Substantia nigra (tissue), 51 donors: ENCODE measurements at places on chromosomes 11 and 22.

DNA sequence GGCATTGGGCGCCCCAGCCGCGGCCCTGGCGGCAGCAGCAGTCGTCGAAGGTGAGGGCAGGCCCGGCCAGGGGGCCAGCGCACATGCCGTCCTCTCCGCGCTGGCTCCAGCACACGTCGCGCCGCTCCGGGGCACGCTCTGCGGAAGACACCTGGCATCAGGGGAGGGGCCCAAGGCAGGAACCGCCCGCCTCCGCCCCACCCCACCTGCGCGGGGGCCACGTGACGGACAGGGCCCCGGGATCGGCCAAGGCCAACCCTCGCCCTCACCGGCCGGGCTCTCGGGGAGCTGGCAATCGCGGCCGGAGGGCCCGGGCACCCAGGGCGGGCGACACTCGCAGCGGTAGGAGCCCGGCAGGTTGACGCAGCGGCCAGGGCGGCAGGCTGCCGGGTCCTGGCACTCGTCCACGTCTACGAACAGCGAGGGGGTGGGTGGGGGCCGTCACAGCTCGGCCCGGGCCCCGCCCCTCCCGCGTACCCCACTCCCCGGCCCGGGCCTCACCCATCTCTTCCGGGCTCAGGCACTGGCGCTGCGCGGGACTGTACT lies 14.9 kb downstream of the SCYL1 start:
- DNase-seq = no peak

DNA sequence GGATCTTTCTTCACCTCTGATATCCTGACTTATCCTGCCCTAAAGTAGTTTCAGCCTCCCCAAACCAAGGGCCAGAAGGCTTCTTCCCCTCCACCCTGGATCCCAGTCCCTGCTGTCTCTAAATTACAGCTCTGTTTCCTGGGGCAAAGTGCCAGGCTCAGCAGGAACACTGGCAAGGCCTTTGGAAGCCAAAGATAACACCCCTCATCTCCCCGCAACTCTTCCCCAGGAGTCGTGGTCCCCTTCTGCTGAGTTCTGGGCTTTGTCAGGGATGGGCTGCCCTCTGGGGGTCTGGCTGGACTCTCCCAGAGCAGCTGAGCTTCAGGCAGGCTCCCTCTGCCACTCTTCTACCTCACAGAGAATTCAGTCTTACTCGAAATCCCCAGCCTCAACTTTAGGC lies 53.8 kb upstream of the AMPD3 start:
- peak; percentile 27 for DNase-seq

GRCh38 chr22:24930678-24931077 lies 15.8 kb downstream of the LHFPL7 start:
- no peak for DNase-seq

- DNase-seq = no peak
These were observed 8.7 kb upstream of the TPCN2 start for GRCh38 chr11:69040051-69040450.

DNA sequence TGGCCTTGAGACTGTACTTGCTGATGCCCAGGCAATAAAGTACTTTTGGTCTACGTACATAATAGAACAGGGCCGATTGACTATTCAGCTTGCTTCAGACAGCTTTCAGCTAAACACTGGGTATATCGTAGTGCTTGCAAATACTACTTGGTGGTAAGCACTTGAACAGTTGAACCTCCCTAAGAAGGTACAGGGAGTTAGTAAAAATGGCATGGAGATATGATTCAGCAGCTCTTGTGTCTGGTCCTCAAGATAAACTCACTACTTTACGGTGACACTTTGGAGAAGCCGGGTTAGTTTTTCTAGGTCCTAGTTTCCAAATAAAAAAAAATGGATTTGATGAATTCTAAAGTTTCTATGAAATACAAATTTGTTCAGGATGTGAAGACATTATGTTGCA lies 7.3 kb downstream of the CCDC117 start:
- no peak for DNase-seq

DNA sequence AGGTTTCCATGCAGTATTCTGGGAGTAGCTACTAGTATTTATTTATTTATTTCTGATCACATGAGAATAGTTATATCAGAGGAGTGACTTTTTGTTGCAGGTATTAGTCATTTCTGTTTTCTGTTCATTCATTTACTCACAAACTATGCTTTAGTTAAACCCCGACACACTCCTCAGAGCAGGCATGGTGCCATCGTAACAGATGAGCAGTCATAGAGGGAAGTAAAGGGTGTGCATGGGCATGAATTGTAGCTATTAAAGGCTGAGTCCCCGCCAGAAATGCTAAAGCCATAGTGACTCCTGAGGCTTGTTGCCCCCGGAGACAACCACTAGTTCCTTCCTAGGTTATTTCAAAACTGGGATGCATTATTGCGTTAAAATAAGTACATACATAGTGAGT lies 10.6 kb downstream of the JHY start:
- no peak for DNase-seq

DNA sequence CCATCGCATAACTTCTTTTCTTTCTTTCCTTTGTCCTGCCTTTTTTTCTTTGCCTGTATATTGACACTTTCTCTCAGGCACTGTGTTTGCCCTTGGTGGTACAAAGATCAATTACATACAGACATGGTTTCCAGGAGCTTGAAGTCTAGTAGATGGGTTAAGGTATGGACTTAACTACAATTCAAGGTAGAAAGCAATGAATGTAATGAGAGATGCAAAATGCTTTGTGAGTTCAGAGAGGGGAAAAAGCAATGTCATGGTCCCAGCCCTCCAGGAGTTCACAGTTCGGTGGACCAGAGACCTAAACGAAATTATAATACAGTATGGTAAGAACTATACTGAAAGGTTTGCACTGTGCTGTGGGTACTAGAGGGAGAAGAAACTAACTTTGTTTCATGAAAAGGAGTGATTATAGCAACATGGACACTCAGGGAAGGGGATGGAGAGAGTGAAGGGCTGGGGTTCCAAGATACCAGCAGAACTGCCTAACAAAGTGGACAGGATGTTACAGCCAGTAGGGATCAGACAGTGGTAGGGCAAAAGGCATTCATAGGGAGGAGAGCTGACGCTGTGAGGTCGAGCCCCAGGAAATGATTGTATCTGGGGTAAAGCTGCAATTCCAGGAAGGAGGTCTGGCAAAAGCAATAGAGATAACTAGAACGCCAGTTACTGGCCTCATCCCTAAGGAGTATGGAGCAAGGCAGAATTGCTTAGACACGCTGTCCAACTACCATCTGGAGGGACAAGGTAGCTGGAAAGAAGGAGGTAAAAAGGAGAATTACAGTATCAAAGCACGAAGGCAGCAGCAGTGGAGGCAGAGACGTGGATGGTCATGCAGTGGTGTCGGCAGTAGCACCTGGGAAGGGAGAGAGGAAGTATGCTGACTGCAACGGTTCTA lies 158.3 kb upstream of the MTMR2 start:
- no peak for DNase-seq

- peak; percentile 19 for DNase-seq
These were observed at the start of gene RTN4R for GRCh38 chr22:20268279-20269012. Gene RTN4R (minus strand): TSS chr22:20268318. CDS start chr22:20268092, 226 bp downstream.

GRCh38 chr11:100928426-100928825 lies 201.2 kb downstream of the PGR start:
- DNase-seq = no peak

- no peak for DNase-seq
These were observed 91.8 kb downstream of the RNF169 start for GRCh38 chr11:74840486-74840885.

GRCh38 chr11:83394331-83394730 lies 108.2 kb upstream of the CCDC90B start:
- DNase-seq = no peak

DNA sequence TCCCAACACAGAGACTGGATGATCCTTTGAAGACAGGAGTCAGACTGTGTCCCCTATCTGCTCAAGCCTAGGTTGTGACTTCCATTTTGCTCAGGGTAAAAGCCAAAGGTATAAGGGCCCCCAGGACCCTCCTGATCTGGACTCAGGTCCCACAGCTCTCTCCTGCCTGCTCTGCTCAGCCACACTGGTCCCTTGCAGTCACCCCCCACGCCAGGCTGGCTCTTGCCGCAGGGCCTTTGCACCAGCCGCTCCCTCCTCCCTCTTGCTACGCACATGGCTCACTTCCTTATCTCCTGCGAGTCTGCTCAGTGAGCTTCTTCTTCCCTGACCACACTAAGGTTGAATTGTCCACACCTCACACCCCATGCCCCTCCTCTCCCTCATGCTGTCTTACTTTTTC lies 28.4 kb upstream of the CACNG2 start:
- no peak for DNase-seq
